Activated CD4-positive, CD25-positive, alpha-beta regulatory T cell treated with anti-CD3 and anti-CD28 coated beads, Interleukin-2, amount 50 U/mL, for 72 hours (primary cell): ENCODE measurements at places on chromosomes 3 and 15.

- peak; percentile 79 for DNase-seq
These were observed 57.5 kb upstream of the HERC1 start for GRCh38 chr15:63891079-63891767.

DNA sequence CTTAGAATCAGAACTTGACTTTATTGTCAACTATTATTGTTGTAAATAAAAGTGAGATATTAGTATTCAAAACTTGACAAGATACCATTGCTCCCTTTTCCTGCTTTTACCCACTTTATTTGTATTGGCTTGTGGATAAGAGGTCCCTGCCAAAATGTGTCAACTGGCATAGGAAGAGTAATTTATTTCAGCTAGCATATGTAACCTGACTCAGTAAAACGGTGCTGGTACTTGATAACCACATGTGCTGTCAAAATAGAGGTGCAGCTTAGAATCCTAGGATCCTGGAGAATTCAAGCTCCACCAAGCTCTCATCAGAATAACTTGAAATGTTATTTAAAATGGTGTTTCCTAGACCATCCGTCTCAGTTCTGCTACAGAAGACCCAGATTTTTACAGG, 90.2 kb upstream of the TGFBR2 start:
- DNase-seq, result no peak

GRCh38 chr3:71684046-71684756, 41.0 kb downstream of the EIF4E3 start:
- no peak for DNase-seq

GRCh38 chr3:122609798-122610559, 32.5 kb downstream of the PARP15 start:
- DNase-seq, result peak; percentile 36

DNA sequence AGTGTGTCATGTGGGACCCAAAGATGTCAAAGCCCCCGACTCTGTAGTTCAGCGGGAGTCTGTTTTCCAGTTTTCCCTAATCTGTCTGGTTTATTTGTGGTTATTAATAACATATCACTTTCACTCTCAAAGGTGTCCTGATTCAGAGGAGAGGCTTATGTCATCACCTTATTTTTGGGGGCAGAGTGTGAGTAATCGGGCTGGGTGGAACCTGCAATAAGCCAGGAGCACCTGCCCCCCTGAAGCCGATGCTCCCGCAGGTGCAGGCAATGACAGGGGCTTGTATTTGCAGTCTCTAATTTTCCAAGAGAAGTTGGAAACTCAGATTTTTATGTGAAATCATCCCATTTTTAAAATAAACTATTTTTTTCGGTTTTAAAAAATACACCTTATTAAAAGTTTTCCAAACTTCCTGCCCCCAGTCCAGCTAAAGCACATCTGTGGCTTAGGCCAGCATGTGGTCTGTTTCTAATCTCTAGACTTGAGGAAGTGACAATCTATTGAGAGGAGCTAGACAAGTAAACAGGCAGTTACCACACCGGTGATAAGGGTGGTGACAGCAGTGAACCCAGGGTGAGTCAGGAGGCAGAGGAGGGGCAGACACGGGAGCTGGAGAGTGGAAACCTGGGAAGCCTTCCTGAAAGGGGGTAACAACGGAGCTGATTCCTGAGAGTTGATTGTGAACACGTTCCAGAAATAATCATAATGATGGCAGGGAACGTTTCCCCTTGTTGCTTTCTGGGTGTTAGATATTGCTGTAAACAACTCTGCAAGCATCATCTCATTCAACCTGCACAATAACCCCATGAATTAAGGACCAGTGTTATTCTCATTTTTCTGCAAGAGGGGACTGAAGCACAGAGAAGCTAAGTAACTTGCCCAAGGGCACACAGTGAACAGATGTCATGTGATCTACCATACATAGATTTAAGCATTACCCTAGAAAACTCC, 37.2 kb downstream of the BHLHE40 start:
- DNase-seq, result no peak

GRCh38 chr3:52194485-52195290, 3.3 kb upstream of the ALAS1 start:
- DNase-seq, result no peak

DNA sequence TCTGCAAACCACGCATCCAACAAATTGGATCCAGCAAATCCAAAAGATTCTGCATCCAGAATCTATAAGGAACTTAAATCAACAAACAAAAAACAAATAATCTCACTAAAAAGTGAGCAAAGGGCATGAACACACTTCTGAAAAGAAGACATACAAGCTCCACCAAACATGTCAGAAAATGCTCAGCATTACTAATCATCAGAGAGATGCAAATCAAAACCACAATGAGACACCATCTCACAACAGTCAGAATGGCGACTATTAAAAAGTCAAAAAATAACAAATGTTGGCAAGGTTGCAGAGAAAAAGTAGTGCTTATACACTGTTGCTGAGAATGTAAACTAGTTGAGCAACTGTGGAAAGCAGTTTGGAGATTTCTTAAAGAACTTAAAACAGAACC, 21.6 kb upstream of the SLC25A36 start:
- no peak for DNase-seq

DNA sequence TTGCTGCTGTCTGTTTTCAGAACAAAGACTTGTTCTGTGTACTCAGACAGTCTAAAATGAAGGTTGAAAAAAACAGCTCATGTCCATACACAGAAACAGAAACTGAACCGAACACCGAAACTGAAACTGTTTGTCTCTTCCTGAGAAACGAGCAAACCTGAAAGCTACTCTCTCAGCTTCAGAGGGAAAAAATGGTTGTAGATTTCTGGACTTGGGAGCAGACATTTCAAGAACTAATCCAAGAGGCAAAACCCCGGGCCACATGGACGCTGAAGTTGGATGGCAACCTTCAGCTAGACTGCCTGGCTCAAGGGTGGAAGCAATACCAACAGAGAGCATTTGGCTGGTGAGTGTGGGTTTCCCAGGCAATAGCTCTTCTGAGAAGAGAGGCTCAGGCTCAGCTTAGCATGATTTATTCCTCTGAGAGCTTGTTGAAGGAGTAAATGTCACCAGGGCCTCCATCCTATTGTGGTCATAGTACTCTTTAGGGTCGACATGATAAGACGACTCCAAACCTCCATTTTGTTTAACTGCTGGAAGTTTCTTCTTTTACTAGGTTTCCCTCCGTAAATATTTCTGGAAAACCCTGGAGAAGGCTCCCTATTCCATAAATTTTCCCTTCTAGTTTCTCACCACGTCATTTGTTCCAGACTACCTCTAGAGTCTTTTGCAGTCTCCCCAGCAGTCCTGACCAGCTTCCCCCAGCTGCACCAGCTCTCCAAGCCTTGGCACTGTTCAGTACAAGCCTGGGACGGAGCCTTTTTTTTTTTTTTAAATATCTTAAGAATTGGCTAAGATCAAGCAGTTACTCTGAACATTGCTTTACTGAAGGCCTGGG, at the start of gene RTP4:
TSS of gene RTP4 (plus strand) at position 135 of the 838 bp plus-strand sequence. CDS start at position 192, 57 bp downstream.
- DNase-seq, result peak; percentile 43

DNA sequence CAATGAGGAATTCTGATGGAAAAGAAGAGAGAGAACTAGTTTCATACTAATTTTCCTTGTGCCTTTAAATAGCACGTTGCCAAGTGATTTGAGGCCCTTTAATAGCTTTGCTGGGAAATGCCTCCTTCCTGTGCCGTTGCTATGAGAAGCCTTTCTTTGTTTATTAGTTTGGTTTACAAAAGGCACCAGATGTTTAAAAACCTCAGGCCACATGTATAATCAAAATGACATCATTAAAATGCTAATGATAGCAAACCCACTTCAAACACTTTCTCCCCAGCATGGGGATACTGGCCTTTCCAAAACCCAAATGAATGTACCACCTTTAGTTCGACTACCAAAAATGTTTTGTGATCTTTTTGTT, 50.0 kb upstream of the TBC1D23 start:
- DNase-seq, result no peak

DNA sequence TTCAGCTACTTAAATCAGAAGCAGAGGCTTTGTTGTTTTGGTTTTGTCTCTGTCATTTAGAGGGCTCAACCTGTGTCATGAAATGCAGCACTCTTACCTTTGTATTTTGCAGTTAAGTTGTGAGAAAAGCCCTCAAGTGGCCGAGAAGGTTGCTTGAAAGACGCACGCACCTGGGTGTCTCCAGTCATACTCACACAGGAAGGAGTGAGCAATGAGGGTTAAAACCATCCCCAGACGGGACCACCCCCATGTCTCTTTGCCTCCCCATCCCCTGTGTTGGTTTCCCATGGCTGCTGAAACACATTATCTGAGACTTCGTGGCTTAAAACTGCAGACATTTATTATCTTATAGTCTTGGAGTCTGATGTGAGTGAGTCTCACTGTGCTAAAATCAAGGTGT, 376.1 kb upstream of the CFAP20DC start:
- DNase-seq, result peak; percentile 58

DNA sequence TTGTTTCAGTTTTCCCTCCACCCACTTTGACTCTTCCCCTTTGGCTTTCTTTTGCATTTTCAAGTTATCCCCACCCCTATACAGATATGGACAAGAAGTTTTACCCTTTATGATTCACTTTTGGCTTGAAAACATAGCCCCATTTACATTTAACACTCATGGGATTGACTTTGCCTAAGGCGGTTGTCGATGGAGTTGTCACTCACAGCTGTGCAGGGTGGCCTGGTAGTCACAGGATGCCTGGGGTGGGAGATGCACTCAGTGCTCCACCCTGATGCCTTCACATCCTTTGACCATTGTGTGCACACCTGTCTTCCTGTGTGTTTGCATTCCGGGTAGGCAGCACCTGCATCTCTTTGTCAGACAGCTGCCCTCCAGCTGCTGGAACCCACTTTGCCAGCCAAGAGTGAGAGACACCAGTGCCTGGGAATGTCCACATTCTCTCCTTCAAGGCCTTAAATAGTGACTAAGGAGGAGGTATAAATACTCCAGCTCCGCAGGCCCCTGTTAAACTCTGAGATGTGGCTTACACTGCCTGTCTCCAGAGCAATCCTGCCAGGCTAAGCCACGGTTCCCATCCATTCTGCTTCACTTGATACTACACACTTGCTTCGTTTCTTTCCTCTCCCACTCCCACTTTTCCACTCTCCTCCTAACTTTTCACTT, 191.5 kb upstream of the SLC24A5 start:
- no peak for DNase-seq

- no peak for DNase-seq
These were observed 33.2 kb upstream of the POU1F1 start for GRCh38 chr3:87309601-87310000.

- DNase-seq, result no peak
These were observed 13.2 kb downstream of the ISG20 start for GRCh38 chr15:88651971-88652370.

DNA sequence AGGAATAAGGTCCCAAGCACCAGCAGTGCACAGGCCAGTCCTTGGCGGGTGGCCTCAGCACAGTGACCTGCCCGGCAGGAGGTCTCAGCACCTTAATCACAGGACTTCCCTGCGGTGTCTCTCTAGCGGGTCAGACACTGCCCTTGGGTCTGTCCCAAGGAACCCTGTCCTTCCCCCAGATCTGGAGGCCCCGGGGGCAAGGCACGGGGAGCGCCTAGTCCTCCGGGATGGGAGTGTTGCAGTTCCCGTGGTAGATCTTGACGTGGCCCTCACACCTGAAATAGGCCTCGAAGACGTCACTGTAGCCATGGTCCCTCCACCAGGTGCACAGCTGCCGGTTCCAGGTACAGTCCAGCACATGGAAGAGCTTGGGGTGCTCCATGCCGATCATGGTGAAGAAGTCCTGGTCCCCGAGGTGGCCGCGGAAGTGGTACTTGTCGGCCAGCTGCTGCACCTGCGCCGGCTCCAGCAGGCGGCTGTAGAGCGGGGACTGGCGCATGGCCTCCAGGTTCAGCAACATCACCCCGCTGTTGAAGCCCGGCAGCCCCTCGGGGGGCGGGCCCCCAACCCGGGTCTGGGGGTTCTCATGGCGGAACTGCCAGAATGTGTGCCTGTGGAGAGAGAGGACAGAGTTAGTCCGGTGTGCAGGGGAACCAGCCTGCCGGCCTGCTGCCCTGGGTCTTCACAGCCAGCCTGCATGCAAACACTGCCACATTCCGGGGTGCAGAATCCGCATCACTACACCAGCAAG, 201.3 kb downstream of the XXYLT1 start:
- DNase-seq, result peak; percentile 18

- no peak for DNase-seq
These were observed 127.3 kb downstream of the NR2F2 start for GRCh38 chr15:96457841-96458240.

DNA sequence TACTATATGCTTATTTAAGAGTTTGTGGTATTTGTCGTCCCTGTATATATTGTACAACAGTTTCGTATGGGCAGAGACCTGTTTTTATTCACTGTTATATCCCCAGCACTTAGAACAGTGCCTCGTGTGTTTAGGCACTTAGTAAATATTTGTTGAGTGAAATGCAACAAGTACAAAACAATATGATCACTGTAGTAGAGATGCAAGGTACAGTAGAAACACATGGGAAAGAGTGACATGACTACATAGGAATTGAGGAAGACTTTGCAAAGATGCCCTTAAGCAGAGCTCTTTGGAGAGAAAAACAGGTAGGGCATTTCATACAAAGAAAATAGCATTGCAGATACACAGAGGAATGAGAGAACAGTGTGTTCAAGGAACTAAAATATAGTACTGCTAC, 18.3 kb downstream of the RASA2 start:
- DNase-seq, result no peak

DNA sequence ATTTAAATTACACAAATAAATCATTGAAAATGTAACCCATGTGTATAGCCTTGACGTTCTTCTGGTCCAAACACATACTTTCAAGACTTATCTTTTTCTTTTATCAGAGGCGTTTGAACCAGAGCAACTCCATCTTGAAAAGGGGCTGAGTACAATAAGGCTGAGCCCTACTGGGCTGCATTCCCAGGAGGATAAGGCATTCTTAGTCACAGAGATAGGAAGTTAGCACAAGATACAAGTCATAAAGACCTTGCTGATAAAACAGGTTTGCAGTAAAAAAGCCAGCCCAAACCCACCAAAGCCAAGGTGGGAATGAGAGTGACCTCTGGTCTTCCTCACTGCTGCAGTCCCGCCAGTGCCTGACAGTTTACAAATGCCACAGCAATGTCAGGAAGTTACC, 101.0 kb upstream of the IGSF10 start:
- no peak for DNase-seq

- no peak for DNase-seq
These were observed 241.9 kb downstream of the ALCAM start for GRCh38 chr3:105608623-105609022.

DNA sequence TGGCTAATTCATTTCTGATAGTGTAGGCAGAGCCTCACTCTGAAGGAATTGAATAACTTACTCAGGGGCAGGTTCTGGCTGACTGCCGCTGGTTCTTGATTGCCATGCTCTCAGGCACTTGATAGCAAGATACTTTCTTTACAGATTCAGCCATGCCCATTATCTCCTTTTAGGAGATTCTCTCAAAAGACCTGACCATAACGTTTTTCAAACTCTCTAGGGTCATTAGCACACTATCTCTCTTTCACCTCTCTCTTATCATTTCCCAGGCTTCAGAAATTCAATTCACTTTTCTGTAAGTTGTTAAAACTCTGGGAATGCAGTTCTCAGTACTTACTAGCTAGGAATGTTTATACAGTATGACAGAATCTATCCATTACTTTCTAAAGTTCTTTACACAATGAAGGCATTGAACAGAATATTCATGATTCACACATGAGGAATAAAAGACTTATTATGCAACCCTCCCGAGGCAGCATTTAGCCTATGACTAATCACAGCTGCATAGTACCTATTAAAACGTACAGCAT, 850.3 kb upstream of the CADM2 start:
- DNase-seq, result no peak
